ENCODE measurements at places on chromosomes 7 and 10.

DNA sequence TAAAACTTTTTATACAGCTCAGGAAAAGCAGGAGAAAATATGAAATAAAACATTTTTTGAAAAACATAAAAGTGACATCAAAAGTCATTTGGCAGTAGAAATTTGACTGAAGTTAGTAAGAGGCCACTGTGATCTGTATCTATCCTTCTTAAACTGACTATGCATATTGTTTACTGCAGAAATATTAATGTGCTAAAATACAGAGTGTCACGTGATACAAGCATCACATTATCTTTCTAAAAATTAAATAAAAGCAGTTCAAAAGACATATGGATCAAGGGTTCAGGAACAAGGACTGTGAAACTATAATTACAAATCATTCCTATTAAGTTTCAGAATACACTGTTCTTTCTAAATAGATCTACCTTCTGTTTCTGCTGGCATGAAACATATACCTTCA is 33.7 kb downstream of the PARP12 start:
- DNase-seq = no peak

DNA sequence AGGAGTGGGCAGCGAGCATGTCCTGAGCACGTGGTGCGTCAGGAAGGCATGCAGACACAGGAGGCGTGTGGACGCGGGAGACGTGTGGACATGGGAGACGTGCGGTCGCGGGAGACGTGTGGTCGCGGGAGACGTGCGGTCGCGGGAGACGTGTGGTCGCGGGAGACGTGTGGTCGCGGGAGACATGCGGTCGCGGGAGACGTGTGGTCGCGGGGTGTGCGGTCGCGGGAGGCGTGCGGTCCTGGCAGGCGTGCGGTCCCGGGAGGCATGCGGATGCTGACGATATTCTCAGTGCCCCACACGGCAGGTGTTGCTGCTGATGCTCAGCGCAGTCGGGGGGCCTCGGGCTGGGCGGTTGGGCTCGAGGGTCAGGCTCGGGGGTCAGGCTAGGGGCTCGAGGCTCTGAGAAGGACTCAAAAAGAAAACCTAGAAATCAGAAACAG is 94.2 kb downstream of the NKX6-2 start:
- no peak for DNase-seq

DNA sequence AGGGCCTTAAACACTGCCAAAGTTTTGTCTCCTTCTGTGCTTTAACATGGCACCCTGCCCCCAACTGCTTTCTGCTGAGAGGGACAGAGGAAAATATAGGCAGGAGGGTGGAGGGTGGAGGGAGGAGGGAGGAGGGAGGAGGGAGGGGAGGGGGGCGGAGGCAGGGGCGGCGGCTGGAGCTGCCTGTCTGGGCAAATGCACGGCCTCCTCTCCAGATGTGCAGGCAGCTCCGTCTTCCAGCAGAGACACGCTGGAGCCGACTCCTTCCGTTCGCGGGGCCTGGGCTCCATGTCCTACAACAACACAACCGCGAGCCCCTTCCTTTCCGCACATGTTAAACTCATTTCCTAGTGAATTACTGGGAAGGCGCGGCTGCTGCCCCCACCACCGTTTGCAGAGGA is 14.2 kb downstream of the EBF3 start:
- DNase-seq = no peak

DNA sequence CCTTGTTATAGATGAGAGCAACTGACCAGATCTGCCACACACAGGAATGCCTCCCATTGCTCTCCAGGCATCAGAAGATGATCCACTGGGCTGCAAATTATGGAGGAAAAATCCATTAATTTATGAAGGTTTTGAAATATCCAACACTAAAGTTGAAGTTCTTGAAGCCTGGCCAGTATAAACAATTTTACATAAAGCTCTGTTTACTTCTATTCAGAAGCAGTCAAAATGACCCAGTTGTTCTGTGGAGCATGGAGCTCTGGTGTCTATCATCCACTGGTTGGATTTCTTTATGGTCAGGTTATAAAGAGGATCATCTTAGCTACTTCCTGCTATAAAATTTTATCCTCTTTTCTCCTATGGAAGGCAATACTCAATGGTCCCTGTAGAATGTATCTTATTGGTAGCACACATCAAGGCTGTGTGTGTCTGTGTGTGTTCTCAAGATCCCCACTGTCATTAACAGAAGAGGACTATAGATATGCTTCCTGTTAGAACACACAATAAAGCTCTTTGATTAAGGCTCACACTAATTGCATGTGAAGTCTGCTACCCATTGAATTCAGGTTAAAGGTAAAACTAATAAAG is 747.4 kb downstream of the SUGCT start:
- no peak for DNase-seq

Measured in activated T-helper 1 cell treated with anti-CD3 and anti-CD28 coated beads, Interleukin-2, amount 50 U/mL, for 16 hours (primary cell).